ENCODE measurements at places on chromosomes 12 and 14.

DNA sequence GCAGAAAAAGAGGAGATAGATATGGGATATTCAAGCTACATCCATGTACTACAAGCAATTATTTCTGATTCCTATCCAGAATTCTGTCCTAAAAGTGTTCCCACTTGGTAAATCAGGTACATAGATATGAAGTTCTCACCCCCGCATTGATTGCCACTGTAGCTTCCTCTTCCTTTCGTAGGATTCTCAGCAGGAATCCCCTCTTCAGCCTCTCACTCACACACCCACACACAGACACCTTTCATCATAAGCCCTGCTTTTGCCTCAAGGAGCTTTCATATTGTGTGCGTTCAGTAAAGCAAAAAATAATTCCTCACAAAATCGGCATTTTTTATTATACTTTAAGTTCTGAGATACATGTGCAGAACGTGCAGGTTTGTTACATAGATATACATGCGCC, 69.8 kb downstream of the ANO4 start:
- DNase-seq, result no peak

DNA sequence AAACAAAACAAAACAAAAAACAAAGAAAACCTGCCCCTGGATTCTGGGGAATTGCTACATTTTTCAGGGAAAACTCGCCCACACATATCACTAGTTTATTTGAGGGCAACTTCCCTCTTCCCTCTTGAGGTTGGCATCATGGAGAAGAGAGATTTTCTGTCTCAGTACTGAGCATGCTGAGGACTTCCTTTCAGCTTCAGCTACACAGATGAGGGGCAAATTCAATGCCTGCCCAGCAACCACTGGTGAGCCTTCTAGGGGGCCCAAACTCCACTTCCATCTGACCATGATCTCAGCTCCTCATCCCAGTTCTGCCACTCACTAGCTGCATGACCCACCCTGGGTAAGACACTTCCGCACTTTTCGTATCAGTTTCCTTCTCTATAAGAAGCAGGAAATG, 63.1 kb upstream of the SCN8A start:
- DNase-seq, result no peak

GRCh38 chr12:38373784-38374183, 57.2 kb downstream of the ALG10B start:
- no peak for DNase-seq

- no peak for DNase-seq
These were observed 68.8 kb upstream of the CAND1 start for GRCh38 chr12:67200386-67200785.

DNA sequence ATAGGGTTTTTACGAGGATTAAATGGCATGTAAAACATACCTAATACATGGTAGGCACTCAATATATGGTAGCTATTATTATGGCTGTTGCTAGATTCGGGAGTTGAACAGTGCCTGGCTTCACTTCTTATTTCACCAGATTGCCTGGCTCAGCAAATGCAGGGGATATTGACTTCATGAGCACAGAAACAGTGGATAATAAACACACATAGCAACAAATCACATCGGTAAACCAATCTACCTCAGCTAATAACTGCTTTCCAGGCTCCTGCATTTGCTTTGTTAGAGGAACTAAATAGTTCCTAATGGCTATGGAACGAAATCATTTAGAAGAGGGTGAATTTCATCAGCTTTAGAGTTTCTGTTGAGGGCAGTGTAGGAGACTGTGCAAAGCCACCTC, 105.2 kb upstream of the TMCC3 start:
- DNase-seq, result no peak

DNA sequence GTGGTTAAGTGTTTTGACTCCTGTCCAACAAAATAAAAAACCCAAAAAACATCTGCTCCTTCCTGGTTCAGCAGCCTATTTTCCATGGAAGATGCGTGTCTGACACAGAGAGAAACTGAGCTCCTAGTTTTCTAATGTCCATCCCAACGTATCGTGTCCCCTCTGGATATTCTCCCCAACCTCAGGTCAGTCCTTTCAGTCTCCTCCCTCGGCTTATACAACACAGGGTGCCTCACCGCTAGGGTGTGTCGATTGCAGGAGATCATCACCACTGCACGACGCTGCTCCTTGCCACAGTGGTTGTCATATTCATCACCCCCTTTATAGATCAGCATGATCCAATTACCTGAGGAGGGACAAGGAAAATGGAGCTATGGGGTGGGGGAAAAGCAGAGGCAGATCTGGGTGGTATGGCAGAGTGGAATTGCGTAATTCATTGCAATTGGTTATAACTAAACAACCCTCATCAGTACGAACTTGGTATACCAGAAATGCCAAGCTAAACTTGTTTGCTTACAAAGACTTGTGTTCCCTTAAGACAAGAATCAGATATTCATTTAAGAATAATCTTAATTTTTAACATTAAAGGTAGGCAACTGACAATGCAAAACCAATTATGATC, 5.8 kb downstream of the M6PR start:
- DNase-seq, result no peak

GRCh38 chr12:105548626-105549025, 218.1 kb downstream of the C12orf75 start:
- DNase-seq, result no peak

DNA sequence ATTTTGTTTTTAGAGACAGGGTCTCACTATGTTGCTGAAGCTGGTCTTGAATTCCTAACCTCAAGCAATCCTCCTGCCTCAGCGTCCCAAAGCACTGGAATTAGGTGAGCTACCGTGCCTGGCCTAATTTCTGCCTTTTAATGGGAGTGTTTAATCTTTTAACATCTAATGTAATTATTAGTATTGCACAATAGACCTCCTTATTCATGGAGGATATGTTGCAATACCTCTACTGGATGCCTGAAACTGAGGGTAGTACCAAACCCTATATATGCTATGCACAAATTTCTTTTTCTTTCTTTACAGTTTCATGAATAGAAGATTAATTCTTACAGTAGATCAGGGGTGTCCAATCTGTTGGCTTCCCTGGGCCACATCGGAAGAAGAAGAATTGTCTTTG, 47.8 kb downstream of the MYRFL start:
- no peak for DNase-seq

DNA sequence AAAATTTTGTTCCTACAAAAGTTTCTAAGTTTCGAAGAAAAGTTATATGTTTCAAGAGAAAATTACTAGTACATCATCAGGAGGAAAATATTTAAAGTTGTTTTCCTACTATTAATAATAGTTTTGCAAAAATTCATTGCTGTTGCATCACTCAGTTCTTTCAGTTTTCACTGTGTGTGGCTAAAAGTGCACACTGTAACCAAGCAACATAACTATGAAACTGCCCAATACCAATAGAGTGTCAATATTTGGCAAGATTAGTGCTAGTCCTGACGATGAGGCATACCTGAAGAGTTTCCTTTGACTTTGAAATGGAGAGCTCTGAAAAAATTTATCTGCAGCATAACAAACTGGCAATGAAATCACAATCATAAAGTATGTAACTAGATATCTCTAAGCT, 194.3 kb downstream of the CPNE8 start:
- no peak for DNase-seq

DNA sequence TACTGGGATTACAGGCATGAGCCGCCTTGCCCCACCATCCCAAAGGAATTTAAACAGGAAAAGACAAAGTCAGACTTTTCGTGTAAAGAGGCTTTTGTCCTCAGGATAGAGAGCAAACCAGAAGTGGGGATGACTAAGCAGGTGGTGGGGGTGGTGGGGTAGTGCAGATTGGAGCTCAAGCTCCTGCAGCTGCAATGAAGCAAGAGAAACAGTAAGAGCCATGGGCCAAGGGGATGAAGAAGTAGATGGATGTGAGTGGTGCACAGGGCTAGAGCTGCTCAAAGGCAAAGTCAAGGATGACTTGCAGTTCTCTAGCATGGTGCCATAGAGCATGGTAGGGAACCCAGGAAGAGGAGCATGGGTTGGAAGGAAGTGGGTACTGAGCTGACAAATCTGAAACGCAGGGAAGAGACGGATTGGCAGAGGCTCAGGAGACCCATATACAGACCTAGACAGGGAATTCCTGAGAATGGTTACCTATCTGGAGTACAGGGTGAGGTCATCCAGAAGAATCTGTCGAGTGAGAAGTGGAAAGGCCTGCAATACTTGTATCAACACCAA, 11.4 kb upstream of the RNF34 start:
- DNase-seq, result no peak

DNA sequence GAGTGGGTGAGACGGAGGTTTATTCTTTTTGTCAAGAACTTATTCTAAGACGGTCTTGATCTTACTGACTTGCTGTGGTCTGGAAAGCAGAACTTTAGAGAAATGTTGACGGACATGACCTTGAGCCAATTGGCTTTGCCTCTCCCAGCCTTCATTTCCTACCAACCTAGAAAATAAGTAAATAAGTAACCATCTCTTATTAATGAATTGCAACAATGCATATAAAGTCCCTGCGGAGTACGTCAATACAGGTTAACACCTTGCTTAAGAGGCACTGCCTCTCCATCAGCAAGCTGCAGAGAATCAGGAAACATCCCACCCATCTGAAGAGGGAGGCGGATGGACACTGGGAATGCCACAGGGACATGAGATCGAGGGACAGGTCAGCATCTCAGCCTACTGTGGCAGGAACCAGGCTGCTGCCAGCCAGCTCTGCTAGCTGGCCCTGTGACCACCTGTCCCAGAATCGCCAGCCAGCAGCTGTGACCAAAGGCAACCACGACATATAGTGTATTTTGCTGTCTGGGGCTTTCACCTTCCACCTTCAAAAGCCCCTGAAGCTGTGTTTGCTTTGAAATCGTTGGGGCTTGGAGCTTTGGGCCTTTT, 208.3 kb downstream of the BCL11B start:
- DNase-seq, result no peak

- DNase-seq, result no peak
These were observed 910.0 kb downstream of the TMEM121 start for GRCh38 chr14:106436310-106436905.

GRCh38 chr12:26823390-26823789, 9.6 kb downstream of the ITPR2 start:
- no peak for DNase-seq

GRCh38 chr14:67941456-67942018, 122.0 kb downstream of the RAD51B start:
- DNase-seq, result no peak

- no peak for DNase-seq
These were observed 131.6 kb downstream of the SEC23A start for GRCh38 chr14:38971258-38971921.

DNA sequence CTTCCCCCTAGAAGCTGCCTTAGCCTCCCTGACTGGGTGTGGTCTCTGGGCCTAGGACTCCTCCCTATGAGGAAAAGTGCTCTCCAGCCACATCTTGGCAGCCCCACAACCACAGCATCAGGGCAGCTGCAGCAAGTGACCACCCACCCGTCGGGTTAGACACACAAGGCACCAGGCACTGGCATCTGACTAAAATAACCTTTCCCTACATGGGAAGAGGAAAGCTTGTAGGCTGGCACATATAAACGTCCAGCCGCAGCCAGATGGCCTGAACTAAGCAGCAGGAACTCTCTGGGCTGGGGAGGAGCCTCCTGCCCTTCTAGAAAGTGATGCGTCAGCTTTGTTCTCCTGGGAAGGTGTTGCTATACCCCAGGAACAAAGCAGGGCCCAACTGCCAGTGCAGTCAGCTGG, 328.7 kb downstream of the DPF3 start:
- no peak for DNase-seq

DNA sequence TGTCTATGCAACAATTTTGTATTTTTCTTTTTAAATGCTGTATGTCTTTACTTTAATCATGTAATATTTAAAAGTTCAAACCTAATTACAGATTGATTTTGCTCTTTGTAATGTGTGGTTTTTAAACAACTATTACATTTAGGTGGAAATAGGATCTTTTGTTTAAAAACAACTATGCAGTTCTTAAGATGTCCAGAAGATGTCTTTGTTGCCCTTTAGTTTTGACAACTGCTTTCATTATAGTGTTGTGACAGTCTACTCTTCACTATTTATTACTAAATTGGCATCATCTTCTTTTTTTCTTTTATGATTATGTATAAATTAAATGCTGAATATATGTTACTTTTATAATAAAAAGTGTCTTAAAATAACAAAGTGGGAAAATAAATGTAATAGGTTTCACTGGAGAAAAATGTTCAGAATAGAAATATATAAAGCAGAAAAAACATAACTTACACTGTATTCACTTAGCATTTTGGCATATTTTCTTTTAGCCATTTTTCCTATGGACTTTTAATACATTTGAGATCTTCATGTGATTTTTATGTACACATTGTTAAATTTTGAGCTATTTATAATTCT, 27.1 kb upstream of the PCNX4 start:
- no peak for DNase-seq

Data from cortex of kidney (tissue), 1 donor.